ENCODE measurements at places on chromosomes 12 and 14.

GRCh38 chr12:6644903-6645302 lies 2.3 kb downstream of the ACRBP start:
- no peak for DNase-seq

DNA sequence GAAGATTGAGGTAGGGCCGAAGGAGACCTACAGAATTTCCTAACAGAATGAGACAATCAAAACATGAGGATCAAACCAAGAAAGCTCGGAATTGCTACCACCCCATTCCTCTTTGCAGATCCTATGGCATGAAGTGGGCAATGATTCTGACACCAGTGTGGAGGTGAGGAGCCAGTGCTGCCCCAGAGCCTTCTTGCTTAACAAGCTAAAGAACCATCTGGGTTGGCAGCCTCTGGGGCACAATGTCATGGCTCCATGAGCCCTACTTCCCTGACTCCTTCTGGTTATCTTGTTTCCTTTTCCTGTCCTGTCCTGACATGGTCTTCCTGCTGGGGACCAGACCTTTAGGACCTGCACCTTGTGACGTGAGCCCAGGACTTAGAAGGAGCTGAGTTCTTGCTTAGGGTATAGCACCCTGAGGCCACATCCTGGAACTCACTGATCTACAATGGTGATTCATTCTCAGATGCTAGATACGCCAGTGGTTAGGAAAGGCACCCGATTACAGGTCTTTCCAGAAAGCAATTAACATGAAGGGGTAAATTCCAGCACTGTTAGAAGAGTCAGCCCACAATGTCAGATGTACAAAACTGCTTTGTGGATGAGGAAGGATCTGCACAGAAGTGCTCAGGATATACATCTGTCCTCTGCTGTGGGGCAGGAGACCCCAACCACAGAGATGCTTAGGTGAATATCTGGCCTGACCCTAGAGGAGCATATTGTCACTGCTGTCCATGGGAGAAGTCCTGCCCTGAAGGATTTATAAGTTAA lies 324.2 kb downstream of the ZFP36L1 start:
- no peak for DNase-seq

DNA sequence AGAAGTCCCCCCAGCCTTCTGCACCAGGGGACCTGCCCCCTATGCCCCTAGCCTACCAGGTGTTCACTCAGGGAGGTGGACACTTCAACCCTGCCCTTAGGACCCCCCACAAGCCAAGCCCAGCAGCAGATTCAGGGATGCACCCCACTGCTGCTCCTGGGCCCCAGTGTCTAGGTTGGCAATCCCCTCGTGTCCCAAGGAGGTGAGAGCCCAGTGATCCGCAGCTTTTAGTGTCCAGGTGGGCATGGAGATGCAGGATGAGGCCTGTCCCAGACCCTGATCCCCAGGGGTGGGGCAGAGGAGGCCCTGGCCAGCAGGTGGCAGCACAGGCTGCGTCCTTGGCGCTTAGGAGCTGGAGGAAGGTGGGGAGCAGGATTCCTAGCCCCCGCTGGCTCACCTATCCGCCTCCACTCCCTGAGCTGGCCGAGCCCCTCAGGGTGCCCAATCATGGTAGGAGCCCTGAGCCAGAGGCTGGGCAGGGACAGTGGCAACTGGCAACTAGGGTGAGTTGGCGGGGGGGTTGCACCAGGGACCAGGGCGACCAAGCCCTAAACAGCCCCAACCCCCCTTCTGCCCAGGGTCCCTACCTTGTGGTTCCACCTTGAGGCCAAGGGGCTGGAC lies 4.1 kb downstream of the CKB start:
- peak; percentile 89 for DNase-seq

- DNase-seq = no peak
These were observed 25.6 kb downstream of the KCNK13 start for GRCh38 chr14:90087433-90087832.

DNA sequence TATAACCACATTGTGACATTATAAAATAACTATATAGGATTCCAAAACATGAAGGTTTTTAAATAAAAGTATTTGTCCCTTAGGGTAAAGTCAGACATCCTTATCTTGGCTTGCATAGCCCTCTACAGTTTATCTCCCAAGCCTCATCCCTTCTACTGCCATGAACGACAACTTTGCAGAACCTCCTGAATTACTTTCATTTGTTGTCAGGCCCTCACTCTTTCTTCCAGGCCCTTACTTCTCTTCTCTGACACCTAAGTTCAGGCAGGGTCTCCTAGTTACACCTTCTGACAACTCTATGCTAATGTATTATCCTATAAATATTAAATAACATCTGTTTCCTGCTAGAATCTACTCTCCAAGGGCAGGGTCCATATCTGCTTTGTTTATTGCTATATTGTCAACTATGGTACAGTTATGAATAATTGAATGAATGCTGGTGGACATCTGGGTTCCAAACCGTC lies 115.7 kb upstream of the MDM1 start:
- DNase-seq = no peak

DNA sequence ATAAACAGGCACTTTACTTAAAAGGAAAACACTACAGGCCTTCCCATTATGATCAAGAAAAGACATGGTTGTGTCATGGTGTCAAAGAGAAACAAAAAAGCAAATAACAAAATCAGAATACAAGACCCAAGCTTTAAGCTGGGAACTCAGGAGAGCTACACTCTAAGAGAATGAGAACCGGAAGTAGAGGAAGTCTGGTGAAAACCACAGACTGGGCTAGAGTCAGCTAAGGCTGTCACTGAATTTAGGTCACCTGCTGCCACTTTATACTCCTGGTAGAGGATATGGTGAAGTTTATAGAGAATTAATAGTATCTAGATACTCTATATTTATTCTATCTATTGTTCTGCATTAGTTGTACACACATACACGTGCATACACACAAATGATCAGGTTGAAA lies 971.7 kb downstream of the FLRT2 start:
- DNase-seq = no peak
